AG20443 (cell line): ENCODE measurements at places on chromosomes 4 and X.

- DNase-seq: peak; percentile 40
These were observed 111.4 kb upstream of the RXFP1 start for GRCh38 chr4:158410272-158410671.

DNA sequence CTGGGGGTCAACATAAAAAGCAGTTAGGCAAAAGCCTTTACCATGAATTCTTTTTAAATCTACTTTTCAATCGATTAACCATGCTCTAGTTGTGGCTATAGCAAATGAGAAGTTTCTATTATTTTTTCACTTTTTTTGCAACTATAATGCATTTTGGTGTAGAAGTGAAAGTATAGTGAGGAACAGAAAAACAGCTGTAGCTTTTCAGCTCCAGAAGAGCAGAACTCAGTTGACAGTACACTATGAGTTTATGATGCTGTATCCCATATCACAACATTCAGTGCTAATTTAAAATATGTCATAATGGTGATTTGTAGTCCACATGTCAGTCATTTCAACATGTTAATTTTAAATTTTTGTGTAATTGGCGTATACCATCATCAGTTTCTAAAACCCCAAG is 8.7 kb upstream of the MUC7 start:
- no peak for DNase-seq

DNA sequence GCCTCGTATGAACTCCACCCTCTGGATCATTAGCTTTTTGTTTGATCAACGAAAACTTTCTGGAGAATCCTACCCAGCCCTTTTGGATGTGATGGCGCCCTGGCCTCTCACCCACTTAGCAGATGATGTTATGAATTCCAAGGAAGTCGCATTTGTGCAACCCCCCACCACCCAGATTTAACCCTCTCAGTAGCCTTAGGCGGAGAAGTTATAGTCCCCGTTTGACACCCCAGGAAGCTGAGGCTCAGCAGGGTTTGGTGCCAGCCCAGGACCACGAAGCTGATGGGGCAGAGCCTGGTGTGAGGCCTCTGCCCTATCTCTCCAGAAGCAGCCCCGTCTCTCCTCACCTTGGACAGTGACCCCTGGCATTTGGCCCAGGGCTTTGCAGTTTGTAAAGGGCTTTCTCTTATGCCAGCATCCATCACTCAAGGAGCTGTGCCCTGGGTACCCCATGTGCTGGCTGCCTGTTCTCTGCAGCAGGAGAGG is 1.0 kb downstream of the WFS1 start:
- DNase-seq: peak; percentile 49

GRCh38 chrX:115226929-115227328 is 7.0 kb downstream of the LRCH2 start:
- DNase-seq: no peak

DNA sequence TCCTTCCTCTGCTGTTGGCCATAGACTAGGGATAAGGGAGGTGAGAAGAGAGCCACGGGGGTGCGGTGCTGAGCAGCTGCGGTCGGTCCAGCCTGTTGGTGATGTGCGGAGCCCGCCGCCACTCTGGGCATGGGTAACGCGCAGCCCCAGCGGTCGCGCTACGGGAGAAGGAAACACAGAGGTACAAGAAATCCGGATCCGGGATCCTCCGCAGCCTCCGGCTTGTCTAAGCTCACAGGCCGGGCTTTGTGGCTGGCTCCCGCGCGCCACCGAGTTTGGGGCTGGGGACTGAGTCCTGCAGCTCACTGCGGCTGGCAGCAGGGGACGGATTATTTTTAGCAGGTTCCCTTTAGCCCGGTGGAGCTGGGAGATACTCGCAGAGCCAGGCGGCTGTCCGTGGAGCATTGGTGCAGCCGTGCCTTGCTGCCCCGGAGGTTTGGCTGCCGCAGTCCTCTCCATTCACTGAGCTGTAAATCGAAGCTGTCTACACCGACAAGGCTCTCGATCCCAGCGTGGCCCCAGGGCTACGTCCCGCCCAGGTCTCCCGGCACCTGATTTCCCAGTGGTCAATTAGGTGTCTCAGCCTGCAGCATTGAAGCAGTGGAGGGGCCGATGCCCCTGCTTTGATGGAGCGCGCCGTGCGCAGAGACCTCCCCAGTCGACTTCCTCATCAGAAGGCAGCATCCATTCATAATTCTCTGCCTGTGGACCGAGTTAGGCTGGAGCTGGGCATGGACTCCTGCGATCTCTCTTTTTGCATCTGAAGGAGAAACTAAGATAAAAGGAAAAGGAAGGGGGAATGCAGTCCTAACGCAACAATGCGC is 81.9 kb upstream of the SCML1 start:
- DNase-seq: peak; percentile 17

GRCh38 chr4:95085124-95085833 is 327.5 kb downstream of the BMPR1B start:
- no peak for DNase-seq

- no peak for DNase-seq
These were observed 10.5 kb downstream of the VAMP7 start for GRCh38 chrX:155891446-155892210.

GRCh38 chrX:42085836-42086235 is 162.5 kb upstream of the CASK start:
- no peak for DNase-seq

DNA sequence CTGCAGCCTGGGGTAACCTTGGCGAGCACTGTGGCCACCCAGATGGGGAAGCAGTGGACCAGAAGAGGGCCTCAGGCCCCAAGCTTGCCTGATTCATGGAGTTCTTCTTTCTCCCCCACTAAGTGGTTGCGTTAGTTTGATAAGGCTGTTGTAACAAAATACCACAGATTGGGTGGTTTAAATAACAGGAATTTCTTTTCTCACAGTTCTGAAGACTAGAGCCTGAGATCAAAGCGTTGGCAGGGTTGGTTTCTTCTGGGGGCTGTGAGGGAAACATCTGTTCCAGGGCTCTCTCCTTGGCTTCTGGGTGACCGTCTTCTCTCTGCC is 105.7 kb upstream of the GATB start:
- DNase-seq: no peak

- no peak for DNase-seq
These were observed 45.2 kb downstream of the LNX1 start for GRCh38 chr4:53545942-53546581.

- no peak for DNase-seq
These were observed 647.4 kb downstream of the BCOR start for GRCh38 chrX:39450234-39450977.

- DNase-seq: no peak
These were observed 29.5 kb downstream of the TMEM131L start for GRCh38 chr4:153495480-153496193.

GRCh38 chr4:58669783-58670182 is 1559.6 kb upstream of the IGFBP7 start:
- no peak for DNase-seq

- DNase-seq: peak; percentile 94
These were observed at the start of gene QDPR for GRCh38 chr4:17511950-17512795. Gene QDPR (minus strand): TSS chr4:17512090. CDS start chr4:17512054, 36 bp downstream.

GRCh38 chr4:107037199-107037584 is 1.1 kb upstream of the DKK2 start:
- peak; percentile 78 for DNase-seq

GRCh38 chr4:1055721-1056590 is 44.5 kb downstream of the FGFRL1 start:
- peak; percentile 85 for DNase-seq

- peak; percentile 55 for DNase-seq
These were observed at the start of gene GPRASP2 for GRCh38 chrX:102712216-102712966. Gene GPRASP2 (plus strand): TSS chrX:102712448. CDS start chrX:102714870, 2,422 bp downstream.

- no peak for DNase-seq
These were observed 69.2 kb downstream of the SYNPO2 start for GRCh38 chr4:118957722-118958445.

DNA sequence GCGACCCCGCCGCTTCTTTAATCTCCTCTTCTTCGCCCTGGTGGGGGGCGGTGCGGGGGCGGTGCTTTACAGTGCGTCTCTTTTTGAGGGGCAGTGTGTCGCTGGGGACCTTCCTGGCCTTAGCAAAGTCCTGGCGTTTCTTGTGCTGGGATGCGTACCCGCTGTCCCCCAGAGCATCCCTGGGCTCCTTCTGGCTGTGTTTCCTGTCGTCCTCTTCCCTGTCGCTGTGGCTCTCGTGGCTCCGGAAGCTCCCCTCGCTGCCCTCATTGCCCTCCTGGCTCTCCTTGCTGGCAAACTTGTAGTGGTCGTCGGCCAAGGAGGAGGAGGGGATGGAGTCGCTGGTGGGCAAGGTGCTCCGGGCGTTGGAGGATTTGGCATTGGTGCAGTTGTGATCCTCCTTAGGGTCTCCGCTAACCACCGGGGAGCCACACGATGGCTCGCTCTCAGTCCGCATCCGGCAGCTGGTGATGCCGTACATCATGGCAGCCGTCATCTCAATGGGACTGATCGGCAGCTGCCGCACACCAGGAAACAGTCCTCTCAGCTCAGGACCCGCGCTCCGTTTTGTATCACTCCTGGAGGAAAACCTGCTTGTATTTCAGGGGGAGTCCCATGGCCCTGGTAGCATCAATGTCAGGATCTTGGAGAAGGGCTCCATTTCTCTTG is 30.4 kb upstream of the TMSB15A start:
- peak; percentile 4 for DNase-seq

GRCh38 chr4:7135389-7135746 is 57.0 kb upstream of the SORCS2 start:
- peak; percentile 29 for DNase-seq

GRCh38 chr4:84691170-84691691 is 108.3 kb downstream of the CDS1 start:
- DNase-seq: peak; percentile 84

- DNase-seq: peak; percentile 13
These were observed 555.6 kb downstream of the PPARGC1A start for GRCh38 chr4:23333946-23334878.

GRCh38 chr4:94399721-94400120 is 52.0 kb upstream of the PDLIM5 start:
- no peak for DNase-seq

DNA sequence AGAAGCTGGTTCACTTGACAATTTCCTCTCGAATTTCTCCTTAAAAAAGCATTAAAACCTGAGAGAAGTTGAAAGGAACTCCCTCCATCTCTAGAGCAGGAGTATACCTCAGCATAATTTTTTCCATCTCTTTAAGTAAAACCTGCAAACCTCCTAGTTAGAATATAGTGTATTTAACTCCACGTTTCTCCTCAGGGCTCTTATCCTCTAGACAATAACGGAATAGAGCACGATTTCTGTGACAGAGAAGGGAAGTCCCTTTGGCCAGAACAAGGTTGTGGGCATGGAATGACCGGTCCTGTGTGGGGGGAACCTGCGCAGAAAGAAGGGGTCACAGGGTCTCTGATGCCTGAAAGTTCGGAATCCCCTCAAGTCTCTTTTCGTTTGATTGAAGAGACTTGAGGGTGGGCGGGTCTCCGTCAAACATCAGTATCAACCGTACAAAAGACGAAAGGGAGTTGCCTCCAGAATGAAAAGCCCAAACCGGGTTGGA is 697 bp downstream of the ZNF280C start:
- DNase-seq: no peak

GRCh38 chr4:56764775-56765174 is 56.7 kb downstream of the SPINK2 start:
- peak; percentile 42 for DNase-seq

DNA sequence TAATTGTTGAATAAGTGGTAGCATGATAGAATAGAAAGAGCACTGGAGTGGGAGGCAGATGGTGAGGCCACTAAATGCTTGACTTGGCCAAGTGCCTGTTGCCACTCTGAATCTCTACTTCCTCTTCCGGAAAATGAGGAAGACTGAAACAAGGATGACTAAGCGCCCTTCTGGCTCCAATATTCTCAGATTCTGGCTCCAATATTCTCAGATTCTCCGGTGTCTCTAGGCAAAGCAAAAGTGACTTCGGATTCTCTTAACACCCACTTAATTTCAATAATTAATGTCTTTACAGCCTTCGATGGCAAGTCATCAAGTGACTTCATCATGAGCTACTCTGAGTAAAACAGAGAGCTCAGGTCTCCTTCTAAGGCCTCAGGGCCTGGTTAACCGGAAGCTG is 402.2 kb upstream of the FGF13 start:
- peak; percentile 14 for DNase-seq

DNA sequence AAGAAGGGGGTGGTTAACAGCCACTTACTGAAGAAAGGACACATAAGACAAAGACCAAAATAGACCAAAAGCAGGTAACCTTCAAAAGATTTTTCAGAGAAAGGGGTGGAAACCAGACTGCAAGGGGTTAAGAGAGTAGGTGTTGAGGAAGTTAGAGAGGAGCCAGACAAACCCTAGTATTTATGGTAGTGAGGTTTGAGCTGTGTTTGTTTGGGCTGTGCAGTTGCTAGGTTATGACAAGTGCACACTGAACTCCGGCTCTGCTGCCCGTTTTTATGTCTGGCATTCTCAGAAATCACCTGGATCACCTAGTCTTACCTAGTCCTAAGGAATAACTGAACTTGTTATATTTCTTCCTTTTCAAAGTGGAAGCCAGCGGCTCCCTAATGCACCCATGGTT is 22.9 kb upstream of the G3BP2 start:
- no peak for DNase-seq

DNA sequence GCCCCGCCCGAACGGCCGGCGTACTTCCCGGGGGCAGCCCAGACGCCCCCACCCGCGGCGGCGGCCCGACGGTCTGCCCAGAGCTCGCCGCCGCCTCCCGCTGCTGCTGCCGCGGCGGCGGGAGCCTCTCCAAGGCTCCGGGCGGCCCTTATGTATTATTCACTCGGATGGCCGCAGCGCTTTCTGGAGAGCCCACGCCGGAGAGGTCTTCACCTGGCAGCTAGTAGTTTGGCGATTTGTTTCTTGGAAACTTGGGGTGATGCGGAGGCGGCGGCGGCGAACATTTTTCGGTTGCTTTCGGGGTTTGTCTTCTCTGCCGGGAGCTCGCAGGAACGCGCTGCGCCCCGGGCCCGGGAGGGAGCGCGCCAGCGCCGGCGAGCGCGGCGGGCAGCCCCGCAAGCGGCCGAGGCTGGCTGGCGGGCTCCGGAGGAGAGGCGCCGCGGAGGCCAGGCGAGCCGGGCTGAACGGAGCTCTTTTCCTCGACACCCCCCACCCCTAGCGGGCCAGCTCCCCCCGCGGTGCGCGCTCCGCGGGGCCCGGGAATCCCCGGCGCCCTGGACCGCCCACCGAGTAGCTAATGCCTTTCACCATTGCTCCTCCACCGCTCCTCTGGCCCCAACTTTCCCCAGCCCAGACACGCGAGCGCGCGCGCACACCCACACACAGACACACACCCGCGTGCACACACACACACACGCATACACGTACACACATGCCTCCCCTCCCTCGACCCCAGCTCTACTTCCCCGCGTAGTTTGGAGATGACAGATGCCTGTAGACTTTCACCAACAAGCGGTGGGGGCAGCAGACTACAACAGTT is 113.5 kb downstream of the DHX15 start:
- DNase-seq: peak; percentile 62

- no peak for DNase-seq
These were observed 829.9 kb downstream of the FAT4 start for GRCh38 chr4:126144543-126145237.

DNA sequence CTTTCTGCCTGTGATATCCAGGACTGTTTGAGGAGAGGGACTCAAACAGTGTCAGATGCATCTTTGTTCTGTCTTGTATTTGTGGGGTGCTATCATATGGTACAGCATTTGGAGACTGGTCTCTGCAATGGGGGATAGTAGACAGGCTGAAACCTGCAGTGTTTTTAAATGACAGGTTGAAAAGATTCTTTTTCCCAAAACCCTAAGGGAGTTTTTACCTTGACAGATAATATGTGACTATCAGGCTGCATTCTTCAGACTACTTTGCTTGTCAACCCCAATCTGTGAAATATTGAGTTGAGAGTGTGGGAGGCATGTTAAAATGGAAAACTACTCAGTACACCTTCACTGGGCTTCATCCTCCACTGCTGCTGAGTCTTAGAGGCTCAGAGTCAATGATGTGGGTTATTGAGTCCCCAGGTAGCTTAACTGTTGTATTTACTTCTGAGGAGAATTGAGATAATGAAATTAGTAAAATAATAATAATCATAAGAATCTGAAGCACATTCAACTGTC is 274.9 kb downstream of the GASK1B start:
- no peak for DNase-seq
